SK-N-SH (cell line): ENCODE measurements at places on chromosomes 6 and 20. TPM values are rescaled to one million over a fixed set of nuclear protein-coding genes. Genes with fewer than 3 reads are reported as not detected.

The ANGPT4 gene
- polyA plus RNA-seq = not detected in 2 replicates

The CLPSL2 gene
- polyA plus RNA-seq = not detected in 2 replicates

DNA sequence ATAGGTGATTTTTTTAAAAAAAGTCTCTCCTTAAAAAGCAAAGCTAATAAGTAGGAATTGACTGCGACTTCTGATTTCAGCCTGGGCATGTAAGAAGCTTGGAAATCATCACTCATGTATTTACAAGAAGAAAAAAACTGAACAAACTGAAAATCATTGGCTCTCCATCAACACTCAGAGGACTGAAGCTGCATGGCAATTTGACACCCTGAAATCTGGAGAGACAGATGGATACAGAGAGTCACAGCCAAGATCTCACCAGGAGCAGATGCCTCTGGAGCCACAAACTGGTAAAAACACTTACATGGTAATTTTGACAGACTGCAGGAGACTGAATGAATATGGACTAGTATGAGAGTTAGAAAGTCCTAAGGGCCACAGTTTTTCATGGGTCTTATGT is 191.2 kb upstream of the TCF21 start:
- H3K27me3 ChIP-seq = no peaks in the 10 kb centered on the region
- H3K27ac ChIP-seq = no peak overlapping the region
- H3K4me1 ChIP-seq = no peaks in the 10 kb centered on the region
- H3K36me3 ChIP-seq = no peaks in the 10 kb centered on the region

DNA sequence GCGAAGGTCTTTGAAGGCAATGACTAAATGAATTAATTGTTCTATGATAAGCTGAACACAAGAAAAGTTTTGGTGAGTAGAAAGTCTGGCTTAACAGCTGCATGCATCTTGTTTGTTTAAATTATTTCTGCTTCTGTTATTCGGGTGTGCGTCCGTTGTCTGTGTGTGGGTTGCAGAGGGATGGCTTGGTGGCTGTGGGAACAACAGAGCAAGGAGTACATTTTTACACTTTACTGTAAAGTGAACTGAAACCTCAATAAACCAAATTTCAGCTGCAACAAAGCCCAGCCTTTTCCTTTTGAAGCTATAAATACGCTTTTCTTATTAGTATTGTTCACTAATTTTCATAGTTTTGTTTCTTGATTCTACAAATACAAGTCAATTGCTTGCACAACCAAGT is 3.5 kb upstream of the LAMP5 start:
- no peak for DNase-seq
- peaks cover 4% of the 10 kb centered on the region; the same call in 1 of the 2 replicates for H3K27me3 ChIP-seq
- H3K4me1 ChIP-seq = no peaks in the 10 kb centered on the region; the same call in 1 of the 2 replicates
- H3K27ac ChIP-seq = no peak overlapping the region

DNA sequence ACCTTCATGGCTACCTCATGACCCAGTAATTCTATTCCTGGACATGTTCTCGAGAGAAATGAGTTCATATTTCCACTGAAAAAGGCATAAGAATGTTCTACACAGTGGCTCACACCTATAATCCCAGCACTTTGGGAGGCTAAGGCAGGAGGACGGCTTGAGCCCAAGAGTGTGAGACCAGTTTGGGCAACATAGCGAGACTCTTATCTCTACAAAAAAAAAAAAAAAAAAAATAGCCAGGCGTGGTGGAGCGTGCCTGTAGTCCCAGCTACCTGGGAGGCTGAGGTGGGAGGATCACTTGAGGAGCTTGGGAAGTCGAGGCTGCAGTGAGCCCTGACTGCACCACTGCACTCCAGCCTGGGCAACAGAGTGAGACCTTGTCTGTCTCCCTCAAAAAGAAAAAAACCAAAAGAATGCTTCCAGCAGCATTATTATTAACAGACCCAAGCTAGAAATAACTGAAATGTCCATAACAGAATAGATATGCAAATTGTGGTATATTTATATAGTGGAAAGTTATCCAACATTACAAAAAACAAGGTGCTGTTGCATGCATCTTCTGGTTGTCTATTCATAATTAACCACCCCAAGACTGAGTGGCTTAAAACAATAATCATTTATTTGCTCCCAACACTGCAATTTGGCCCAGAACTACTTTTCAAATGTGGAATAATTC is 9.4 kb upstream of the RAB44 start:
- no peaks in the 10 kb centered on the region; the same call in 1 of the 2 replicates for H3K4me1 ChIP-seq
- no peak for DNase-seq
- H3K4me3 ChIP-seq = no peak overlapping the region
- no peak overlapping the region for H3K27ac ChIP-seq
- H3K27me3 ChIP-seq = no peaks in the 10 kb centered on the region
- H3K36me3 ChIP-seq = peaks cover 42% of the 10 kb centered on the region

GRCh38 chr20:7926767-7927166 is 13.5 kb downstream of the HAO1 start:
- 0 out of 2 replicates have a peak, but pooled peaks cover 9% of the 10 kb centered on the region for H3K27me3 ChIP-seq
- peaks cover 11% of the 10 kb centered on the region; the same call in 1 of the 2 replicates for H3K4me1 ChIP-seq
- H3K27ac ChIP-seq = no peak overlapping the region
- no peak overlapping the region for H3K4me3 ChIP-seq

DNA sequence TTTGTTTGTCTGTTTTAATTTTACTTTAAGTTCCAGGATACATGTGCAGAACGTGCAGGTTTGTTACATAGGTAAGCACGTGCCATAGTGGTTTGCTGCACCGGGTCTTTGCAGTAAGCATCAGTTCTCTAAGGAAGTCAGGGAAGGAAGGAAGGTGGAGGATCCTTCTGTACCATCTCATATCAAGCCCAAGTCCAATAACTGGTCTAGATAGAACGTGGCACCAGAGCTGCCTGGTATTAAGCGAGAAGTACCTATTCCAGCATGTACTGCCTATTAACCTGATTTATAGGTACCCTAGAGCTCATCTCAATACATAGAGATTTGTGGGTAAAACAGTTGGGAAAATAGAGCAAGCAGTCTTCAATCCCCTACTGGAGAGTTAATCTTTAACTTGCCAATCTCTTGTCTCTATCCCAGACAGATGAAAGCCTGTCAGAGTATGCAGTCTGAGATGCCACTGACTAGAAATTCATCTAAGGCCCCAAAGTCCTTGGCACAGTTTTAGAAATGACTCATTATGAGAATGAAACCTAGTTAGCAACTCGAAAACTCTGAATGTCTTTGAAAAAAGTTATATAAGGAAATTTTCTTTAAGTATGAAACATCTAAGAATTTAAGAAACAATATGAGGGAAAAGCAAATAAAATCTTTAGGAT is 144.9 kb downstream of the TFAP2A start:
- DNase-seq = no peak
- H3K27ac ChIP-seq = no peak overlapping the region
- H3K4me3 ChIP-seq = no peak overlapping the region
